ENCODE measurements at places on chromosomes 13 and 19.
A peak's percentile ranks its signal among the peaks of the same experiment; 100 is the strongest.

- no peak for DNase-seq
These were observed 174.4 kb downstream of the KCTD15 start for GRCh38 chr19:33971073-33971472.

DNA sequence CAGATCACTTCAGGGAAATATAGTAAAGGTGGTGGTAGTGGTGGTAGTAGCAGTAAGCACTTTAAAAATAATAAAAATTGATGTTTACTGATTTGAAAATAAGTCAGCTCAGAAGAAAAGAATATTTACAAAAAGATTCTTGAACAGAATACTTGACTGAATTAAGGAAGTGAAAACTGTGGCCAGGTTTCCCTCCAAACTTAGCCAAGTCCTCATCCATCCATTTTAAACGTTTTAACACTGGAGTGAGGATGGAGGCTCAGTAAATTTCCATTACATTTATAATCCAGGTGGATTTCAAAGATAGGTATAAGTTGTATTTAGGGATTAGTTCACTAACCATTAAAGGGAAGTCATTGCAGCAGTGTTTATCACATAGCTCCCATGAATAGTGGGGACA is 221.5 kb downstream of the RGCC start:
- no peak for DNase-seq

GRCh38 chr13:97116754-97117153 is 105.4 kb upstream of the MBNL2 start:
- peak; percentile 57 for DNase-seq

GRCh38 chr13:39590466-39591036 is 12.4 kb downstream of the LHFPL6 start:
- DNase-seq = no peak

DNA sequence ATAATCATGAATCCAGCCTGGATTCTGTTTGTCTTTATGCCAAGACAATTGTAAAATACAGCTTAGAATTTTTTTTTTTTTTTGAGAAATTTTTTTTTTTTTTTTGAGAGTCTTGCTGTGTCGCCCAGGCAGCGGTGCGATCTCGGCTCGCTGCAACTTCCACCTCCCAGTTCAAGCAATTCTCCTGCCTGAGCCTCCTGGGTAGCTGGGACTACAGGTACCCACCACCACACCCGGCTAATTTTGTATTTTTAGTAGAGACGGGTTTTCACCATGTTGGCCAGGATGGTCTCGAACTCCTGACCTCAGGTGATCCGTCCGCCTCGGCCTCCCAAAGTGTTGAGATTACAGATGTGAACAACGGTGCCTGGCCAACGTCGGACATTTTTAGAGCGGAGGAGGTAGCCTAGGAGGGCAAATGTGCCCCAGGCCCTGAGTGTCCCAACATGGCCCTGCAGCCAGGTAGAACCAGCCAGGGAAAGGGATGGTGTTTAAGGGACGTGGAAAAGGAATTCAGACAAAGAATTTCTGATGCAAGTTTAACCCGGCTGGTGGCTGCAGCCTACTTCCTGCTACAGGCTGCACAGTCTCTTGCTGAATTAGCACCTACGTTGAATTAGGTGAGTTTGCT is 89.8 kb downstream of the GNG7 start:
- DNase-seq = no peak

GRCh38 chr13:51249255-51249654 is 27.1 kb downstream of the FAM124A start:
- DNase-seq = peak; percentile 41

DNA sequence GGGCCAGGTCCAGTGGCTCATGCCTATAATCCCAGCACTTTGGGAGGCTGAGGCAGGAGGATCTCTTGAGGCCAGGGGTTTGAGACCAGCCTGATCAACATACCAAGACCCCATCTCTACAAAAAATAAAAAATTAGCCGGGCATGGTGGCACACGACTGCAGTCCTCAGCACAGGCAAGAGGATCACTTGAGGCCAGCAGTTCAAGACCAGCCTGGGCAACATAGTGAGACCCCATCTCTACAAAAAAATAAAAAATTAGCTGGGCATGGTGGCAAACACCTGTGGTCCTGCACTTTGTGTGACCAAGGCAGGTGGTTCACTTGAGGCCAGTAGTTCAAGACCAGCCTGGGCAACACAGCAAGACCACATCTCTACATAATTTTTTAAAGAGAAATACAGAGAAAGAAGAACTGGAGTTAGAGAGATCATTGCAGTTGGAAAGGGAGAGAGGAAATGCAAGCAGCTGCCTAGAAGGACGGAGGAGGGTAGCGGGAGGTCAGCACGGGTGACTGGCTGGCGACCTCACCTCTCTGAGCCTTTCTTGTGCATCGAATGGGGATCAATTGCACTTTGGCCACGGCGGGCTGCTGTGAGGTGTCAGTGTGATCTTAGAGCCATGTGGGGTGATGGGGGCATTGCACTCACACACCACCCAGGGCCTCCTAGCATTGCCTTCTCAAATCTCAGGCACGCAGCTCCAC is 13.9 kb downstream of the BCAM start:
- no peak for DNase-seq

DNA sequence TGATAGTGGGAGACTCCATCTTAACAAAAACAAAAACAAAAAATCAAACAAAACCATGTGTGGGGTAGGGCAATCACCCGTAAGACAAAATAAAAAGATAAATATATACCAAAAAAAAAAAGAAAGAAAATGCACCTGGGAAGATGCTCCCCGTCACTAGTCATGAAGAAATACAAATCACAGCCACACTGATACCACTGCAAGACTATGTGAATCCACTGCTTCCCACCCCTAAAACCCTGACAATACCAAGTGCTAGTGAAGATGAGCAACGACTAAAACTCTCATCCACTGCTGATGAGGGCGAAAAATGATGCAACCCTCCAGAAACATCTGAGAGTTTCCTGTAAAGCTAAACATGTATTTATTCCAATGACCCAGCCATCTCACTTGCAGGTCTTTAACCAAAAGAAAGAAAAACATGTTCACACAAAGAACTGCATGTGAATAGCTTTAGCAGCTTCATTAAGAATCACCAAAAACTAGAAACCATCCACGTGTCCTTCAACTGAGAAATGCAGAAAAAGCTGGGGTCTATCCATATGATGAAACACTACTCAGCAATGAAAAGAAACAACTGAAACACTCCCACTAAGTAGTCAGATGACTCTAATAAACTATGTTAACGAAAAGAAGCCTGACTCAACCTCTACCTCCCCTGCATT is 31.7 kb downstream of the BRD4 start:
- no peak for DNase-seq

DNA sequence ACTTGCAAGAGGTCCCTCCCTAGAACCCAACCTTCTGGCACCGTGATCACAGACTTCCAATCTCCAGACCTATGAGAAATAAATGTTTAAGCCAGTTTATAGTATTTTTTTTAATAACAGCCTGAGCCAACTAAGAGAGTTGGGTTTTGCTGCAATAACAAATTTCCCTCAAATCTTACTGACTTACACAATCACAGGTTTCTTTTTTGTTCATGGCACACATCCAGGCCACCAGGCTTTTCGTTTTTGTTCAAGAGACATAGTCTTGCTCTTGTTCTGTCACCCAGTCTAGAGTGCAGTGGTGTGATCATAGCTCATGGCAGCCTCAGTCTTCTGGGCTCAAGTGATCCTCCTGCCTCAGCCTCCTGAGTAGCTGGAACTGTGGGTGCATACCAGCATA is 2.0 kb upstream of the SELENOV start:
- DNase-seq = no peak

DNA sequence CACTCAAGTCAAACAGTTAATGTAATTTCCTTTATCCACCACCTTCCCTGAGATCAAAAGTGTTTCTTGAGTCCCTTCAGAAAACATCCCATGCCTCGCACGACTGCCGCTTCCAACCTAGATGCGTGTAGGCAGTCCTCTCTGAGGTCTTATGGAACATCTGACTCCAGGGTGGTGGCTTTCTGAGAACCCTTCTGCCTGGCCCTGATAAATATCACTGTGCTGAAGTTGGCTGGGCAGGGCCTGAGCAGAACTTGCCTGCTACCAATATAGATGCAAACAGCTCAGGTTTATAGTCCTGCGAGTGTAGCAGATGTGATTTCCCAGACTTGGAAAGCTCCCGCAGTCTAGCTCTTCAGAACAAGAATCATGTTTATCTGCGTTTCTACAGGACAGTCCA is 61.1 kb upstream of the GPR12 start:
- DNase-seq = no peak

GRCh38 chr19:34088292-34088691 is 84.0 kb upstream of the LSM14A start:
- DNase-seq = no peak

- no peak for DNase-seq
These were observed 541.4 kb downstream of the GPC6 start for GRCh38 chr13:93767917-93768409.

DNA sequence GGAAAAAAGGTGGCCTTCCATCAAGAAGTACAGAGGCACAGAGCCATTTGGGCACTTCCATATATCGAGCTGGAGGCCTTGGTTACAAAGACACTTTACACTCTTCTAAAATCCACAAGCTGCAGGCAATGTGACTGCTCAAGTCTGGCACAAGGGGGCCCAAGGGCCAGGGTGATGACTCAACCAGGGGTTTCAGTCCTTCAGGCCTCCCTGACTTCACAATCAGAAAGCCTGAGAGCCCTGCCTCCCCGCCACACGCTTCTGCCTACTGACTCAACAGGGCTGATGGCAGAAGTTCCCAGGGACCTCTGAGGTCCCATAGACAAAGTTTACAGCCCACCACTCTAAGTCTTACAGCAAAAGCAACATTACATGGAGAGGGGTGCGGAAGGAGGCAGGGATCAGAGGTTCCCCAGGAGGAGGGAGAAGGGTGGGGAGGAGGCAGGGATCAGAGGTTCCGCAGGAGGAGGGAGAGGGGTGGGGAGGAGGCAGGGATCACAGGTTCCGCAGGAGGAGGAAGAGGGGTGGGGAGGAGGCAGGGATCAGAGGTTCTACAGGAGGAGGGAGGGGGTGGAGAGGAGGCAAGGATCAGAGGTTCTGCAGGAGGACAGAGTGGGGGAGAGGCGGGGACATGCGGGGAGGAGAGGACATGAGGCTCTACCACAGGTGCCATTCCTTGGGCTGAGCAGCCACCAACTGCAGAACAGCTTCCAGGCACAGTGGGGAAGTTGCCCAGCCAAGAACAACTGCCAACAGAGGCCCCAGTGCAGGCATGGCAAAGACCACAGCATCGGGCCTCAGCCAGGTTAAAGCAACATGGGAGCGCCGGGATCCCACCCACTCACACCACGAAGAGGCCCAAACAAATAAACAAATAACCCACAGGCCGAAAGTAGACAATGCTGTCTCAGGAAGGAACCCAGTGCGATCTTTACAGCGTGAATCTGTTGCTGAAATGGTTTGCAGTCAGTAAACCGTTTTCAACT is 52.0 kb downstream of the SLC7A1 start:
- DNase-seq = no peak

DNA sequence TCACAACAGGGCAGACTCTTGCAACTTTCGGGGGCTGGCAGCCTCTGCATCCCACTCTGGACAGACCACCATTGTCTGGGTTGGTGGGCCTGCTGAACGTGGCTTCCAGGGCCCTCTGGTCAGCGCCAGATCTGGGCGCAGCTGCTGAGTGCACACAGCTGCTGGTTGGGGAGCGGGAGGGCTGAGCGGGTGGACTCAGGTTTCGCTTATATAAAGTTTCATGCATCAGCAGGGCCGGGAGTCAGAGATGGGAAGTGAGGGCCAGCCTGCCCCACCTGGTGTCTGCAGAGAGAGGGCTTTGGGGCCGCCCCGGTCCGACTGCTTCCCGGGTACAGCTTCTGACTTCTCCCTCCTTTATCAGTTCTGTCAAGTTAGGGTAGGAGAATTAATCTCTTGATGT is 6.9 kb downstream of the ARHGEF7 start:
- peak; percentile 26 for DNase-seq

GRCh38 chr19:50252111-50252886 is 48.9 kb downstream of the MYH14 start:
- DNase-seq = no peak

DNA sequence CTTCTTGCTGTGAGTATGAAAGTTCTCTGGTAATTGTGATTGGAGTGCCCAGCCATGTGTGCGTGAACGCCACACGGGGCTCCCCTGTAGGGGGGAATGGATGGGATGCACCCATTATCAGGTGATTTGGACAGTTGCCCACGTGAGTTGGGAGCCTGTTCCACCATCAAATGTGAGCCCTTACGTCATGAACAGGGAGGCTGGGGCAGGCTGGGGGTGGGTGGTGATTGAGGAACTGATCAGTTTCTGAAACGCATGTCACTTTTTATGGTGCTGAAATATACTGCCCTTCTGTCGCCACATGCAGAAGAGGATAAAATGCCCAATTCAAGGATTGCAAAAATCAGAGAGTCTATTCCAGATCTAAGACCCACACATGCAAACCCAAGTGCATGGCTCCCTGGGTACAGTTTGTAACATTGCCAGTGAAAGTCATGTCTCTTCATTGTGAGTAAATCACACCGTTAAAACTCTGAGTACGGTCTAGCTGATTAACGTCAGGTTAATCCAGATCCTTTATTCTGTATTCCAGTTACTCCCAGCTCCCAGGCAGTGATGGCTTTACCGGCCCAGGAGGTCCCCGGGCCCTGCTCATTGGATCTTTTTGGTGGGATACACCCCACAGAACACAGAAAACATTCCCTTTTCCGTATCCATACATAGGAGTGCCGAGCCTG is 90.2 kb downstream of the RAB20 start:
- no peak for DNase-seq

Measured in AG08396 (cell line).